ENCODE measurements at places on chromosomes 4 and X.

- DNase-seq, result no peak
Measured at GRCh38 chr4:1152290-1152689, 20.1 kb downstream of the SPON2 start.

- no peak for DNase-seq
Measured at GRCh38 chr4:41703785-41704184, 44.7 kb downstream of the PHOX2B start.

- DNase-seq, result no peak
Measured at GRCh38 chr4:6423575-6423974, 48.8 kb downstream of the PPP2R2C start.

- DNase-seq, result no peak
Measured at GRCh38 chr4:114046331-114046730, 66.9 kb upstream of the ARSJ start.

GRCh38 chr4:178976861-178977260 is 1534.6 kb upstream of the AGA start:
- no peak for DNase-seq

- no peak for DNase-seq
Measured at GRCh38 chrX:15430584-15430983, 46.4 kb upstream of the VEGFD start.

GRCh38 chr4:144782345-144782744 is 136.4 kb downstream of the HHIP start:
- no peak for DNase-seq
